Stimulated activated CD4-positive, alpha-beta T cell treated with anti-CD3 and anti-CD28 coated beads, Interleukin-4, amount 100 ng/mL, for 1 hour (primary cell): ENCODE measurements at places on chromosomes 1 and 21.

DNA sequence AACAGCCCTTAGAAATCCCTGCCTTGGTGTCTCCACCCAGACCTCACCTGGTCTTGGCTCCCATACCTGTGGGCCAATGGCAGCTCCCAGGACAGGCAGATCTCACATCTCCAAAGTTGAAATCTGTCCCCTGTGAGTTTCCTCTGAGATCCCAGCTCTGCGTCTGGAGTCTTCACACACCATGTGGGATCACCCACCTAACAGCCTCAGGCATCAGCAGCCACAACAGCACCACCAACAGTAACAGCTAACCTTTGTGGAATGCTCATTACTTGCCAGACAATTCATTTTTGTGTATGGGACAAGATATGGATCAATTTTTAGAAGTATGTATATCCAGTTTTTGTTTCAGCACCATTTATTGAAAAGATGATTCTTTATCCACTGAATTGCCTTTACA, 523.2 kb downstream of the MATN1 start:
- DNase-seq: no peak

DNA sequence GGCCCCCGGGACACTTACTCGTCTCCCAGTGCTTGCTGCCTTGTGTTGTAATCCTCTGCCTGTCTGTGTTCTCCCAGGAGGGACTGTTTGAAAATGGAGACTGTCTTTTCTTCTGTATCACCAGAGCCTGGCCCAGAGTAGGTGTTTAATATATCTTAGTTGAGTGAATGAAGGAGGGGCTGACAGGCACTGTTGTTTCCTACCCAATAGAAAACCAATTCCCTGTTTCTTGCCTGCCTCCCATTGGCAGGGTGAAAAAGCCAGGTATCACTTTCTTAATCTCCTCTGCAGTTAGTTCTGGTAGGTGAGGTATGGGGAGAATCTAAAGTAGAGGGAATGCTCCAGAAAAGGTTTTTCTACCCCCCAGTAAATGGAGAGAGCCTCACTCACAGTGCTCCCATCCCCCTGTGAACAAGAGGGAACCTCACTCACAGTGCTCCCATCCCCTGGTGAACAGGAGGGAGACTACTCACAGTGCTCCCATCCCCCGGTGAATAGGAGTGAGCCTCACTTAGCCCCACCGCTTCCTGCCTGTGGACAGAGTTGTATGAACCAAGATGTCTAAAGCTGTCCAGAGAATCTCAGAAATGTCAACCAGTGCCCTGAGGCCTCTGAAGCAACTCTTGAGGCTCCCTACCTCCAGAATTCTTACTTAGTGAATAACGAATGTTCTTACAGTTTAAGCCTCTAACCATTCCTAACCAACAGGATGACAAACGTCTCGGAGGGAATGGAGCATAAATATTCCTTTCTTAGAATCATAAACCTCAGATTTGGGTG, at the start of gene GJA5:
GJA5 (minus strand) TSS at position 122 of the 780 bp plus-strand sequence. CDS start 1,364 bp downstream, outside the sequence.
- DNase-seq: no peak

GRCh38 chr1:3586986-3587759, 24.1 kb downstream of the MEGF6 start:
- DNase-seq: no peak

GRCh38 chr1:69645477-69645876, 77.8 kb downstream of the LRRC7 start:
- no peak for DNase-seq

- no peak for DNase-seq
Measured at GRCh38 chr1:244971552-244972216, 107.3 kb upstream of the HNRNPU start.

DNA sequence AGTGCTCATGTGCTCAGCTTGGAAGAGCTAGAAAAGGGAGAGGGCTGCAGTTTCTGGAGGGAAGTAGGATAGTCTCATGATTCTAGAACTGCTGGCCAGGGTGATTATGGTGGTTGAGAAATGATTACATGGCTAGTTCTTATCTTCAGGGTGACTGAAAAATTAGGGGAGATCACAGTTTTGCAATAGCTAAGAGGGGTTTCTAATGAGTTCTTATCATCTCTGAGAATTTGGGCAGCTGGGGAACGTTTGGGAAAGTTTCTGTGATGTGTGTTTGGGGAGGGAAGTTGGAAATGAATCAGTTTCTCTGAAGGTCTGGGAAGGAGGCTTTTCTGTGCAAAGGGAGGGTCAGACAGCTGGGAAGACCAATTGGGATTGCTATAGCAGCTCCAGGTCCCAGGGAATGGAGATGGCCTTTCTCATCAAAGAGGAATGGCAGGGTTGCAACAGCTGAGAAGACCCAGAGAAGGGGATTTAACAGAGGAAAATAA, 7.6 kb upstream of the RHOU start:
- no peak for DNase-seq

GRCh38 chr1:228312136-228312764, 94.4 kb downstream of the TRIM11 start:
- no peak for DNase-seq

DNA sequence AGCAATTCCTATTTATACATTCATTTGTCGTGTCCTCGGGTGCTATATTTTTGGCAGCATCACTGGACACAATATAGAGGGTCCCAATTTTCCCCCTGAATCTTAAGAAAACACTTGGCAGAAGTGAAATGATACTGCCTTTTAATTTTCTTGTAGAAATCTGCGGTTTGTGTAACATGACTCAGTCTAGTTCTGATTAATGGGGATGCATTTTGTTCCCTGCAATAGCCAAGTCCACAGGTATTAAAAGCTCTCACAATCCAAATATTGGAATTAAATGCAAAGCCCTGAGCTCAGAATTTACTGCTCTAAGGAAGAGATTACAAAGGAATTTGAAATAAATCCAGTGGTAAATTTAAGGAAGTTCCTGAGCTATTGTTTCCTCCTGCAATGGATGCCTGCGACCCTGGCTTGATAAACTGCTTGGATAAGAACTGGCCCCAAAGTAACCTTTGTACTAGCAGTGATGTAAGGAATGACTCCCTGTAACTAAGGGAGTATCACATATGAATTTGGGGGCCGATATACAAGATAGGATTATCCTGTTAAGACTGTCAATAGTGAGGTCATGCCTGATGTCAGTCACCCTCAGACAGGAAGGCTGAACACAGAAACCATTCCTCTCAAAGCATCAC, 349.7 kb upstream of the C1orf87 start:
- no peak for DNase-seq

GRCh38 chr21:18529254-18529653, 125.7 kb upstream of the TMPRSS15 start:
- no peak for DNase-seq

DNA sequence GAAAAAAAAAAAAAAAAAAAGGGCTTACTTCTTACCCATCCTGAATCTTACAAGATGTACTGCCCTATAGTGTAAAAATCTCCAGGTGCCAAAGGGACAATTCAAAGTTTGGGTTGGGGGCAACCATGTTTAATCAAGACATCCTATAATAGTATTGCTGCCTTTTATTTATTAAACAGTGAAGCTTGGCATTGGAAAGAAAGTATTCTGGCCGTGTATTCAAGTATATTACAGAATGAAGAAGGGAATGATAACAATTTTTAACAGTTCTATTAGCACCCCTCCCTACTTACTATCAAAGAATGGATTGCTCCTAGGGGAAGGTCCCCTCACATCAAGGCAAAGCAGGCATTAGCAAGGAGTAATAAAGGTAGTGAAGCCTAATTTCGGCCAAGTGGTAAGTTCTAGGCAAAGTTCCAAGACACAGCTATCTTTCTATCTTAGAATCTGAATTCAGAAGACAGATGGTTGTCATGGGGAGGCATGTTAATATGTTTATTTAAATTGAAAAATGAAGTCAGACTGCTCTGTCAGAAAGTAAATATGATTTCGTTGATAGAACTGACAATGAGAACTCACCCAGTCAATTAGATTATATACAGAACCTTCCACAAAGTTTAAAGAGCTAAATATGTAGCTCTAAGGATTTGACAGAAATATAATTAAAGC, 24.6 kb downstream of the ST7L start:
- no peak for DNase-seq

GRCh38 chr1:117120774-117121588, 568 bp downstream of the TRIM45 start:
- no peak for DNase-seq

DNA sequence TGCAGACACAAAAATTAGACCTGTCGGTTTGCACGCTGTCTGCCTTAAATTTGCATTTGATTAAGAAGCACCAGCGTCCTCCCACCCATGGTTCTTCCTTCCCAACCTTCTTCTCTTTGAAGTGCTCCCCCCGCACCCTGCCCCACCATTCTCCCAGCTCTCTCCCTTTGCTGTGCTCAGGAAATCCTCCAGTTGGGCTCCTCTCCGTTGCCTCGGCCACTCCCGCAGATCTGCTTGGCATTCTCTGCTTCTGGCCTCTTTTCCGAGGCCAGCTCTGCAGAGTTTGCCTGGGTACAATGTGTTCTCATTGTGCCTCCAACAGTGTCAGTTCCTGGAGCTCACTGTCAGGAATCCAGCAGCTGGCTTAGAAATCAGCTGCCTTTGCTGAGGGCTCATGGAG, 126.1 kb downstream of the NAV1 start:
- DNase-seq: no peak

DNA sequence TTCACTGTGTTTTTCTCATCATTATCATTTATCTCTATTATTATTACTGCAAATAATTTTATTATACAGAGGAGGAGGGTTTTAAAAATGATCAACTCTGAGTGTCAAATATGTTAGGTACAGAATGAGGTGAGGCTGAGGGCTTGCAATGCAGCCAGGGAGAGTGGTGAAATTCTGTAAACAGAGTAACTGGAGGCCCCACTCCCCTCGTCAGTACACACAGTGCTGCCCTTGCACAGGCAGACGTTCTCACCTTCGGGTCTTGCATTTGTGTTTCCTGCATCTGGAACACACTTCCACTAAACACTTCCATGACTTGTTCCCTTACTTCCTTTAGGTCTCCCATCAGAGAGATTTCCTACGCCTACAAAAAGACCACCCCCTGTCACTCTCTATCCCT, 24.3 kb upstream of the COA6 start:
- DNase-seq: no peak

DNA sequence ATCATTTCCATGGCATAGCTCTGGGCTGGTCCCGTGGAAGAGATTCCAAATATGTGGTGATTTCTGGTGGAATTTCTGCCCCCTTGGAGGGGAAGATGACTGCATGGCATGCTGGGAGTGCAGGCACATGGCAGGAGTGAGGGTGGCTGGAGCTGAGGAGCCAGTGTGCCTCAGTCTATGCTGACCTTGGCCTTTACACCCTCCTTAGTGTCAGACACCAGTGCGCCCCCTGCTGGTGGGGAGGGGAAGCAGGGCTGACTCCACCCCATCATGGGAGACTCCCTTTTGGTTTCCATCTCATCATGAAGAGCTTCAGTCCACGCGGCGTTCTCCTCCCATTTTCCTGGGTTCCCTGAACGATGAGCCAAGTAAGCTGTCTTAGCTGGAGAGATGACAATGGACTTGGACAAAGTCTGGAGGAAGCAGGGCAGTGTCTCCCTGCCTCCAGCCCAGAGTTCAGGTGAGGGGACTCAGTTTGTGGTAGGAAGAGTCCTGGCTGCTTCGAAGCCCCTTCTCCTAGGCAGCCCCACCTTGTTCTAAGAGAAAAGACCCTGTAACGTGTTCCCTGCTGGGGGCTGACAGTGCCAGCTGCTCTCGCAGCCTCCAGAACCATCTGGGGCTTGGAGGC, 10.3 kb downstream of the ALX3 start:
- DNase-seq: peak; percentile 81

GRCh38 chr1:62024690-62025089, 170.0 kb upstream of the L1TD1 start:
- DNase-seq: no peak

DNA sequence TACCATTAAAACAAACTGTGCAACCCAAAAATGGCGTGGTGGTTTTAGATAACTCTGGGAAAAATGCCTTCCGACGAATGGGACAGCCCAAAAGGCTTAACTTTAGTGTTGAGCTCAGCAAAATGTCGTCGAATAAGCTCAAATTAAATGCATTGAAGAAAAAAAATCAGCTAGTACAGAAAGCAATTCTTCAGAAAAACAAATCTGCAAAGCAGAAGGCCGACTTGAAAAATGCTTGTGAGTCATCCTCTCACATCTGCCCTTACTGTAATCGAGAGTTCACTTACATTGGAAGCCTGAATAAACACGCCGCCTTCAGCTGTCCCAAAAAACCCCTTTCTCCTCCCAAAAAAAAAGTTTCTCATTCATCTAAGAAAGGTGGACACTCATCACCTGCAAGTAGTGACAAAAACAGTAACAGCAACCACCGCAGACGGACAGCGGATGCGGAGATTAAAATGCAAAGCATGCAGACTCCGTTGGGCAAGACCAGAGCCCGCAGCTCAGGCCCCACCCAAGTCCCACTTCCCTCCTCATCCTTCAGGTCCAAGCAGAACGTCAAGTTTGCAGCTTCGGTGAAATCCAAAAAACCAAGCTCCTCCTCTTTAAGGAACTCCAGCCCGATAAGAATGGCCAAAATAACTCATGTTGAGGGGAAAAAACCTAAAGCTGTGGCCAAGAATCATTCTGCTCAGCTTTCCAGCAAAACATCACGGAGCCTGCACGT, 82.1 kb downstream of the PRDM2 start:
- no peak for DNase-seq

DNA sequence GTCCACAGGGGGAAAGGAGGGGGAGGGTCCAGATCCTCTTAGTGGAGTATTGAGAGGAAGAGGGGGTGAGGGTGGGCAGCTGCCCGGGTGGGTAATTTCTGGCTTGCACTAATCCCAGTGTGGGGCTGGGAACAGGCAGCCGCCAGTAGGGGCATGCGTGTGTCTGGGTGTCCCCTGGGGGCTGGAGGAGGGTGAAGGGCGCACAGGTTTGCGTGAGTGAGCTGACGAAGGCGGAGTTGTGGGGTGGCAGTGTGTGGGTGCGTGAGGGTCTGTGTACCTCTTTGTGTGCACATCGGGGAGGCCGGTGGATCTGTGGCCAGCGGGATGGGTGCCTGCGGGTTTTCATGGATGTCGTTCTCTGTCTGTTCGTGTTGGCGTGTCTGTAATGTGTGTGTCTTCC, 97.3 kb downstream of the PAX7 start:
- no peak for DNase-seq

GRCh38 chr1:159311679-159312078, 9.5 kb downstream of the FCER1A start:
- DNase-seq: no peak

- DNase-seq: no peak
Measured at GRCh38 chr1:67053535-67053784, 488 bp downstream of the SLC35D1 start.

GRCh38 chr1:175725684-175726083, 17.7 kb downstream of the TNR start:
- DNase-seq: no peak

GRCh38 chr1:74474585-74474984, 37.8 kb downstream of the LRRC53 start:
- DNase-seq: no peak

GRCh38 chr1:19450811-19451515, 34.4 kb downstream of the CAPZB start:
- DNase-seq: no peak

GRCh38 chr21:32455548-32455947, 43.0 kb downstream of the EVA1C start:
- no peak for DNase-seq
